ENCODE measurements at places on chromosomes 2 and 18.

DNA sequence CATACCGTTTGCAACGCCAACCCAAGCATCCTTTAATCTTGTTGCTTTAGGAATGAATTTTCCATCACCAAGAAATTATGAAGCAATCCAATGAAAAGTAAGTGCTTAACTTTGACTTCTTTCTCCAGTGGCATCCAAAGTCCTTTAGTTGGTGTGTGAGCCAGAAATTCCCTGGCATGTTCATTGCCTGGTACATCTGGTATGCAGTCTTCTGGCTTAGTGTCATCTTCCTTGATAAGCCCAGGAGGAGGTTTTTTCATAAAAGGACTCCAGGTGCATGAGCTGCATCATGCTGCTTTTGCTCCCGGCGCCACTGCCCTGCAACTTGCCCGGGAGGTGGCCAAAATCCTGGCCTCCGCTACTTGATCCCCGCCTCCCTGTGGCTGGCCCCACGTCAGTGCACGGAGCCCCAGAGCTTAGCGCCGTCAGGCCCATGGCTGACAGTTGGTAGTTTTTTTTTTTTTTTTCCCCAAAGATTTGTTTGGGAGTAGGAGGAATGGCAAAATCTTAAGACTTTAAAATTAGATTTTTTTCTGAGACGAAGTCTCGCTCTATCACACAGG is 58.7 kb downstream of the PUM2 start:
- no peak for DNase-seq

GRCh38 chr2:102544182-102544581 is 71.2 kb downstream of the SLC9A4 start:
- DNase-seq = no peak

- no peak for DNase-seq
Observed at GRCh38 chr2:155320236-155320635, 621.7 kb downstream of the KCNJ3 start.

- no peak for DNase-seq
Observed at GRCh38 chr18:75090336-75090735, 118.6 kb downstream of the PTGR3 start.

DNA sequence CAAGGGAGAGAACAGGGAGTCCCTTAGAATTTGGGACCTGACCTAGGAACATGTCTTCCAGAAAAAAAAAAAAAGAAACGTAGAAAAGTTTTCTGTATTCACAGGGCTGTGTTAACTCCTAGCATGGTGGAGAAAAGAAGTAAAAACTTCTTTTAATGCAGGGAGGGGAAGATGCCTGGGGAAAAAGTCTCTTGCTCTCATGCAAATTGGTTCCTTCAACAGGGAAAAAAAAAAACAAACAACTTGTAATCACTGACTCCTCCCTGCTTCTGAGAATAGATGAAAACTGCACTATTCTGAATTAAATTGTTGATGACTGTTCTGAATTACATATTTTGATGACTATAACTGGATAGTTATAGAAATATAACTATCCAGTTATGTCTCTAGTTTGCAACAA is 933.2 kb downstream of the TRIB2 start:
- DNase-seq = no peak

- no peak for DNase-seq
Observed at GRCh38 chr2:17839959-17840358, 23.7 kb downstream of the MSGN1 start.

- no peak for DNase-seq
Observed at GRCh38 chr18:79438898-79439627, 43.3 kb downstream of the NFATC1 start.

- no peak for DNase-seq
Observed at GRCh38 chr2:172408143-172408766, 19.1 kb upstream of the ITGA6 start.

DNA sequence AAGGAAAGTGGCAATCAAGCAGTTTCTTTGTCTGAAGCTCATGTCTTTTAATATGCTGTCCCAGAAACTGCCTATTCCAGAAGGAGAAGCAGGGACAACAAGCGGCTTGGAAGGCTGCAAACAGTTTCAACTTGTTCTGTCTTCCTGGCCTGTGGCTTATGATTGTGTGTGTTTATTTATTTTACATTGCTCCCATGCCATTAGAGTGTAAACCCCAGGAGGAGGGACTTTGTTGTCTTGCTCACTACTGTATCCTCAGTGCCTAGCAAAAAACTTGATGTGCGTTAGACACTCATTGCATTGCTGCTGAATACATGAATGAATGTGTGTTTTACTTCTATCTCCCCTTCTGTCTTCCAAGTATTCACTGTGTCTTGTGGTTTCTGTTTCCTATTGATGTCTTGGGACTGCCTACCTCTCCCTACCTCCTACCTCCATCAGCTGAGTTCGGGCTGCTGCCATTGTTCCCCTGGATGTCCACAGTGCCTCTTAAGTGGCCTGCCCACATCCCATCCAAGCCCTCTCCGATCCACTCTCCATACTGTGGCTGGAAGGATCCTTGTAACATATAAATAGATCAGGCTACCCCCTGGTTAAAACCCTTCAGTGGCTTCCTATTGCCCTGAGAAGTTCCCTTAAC is 261.4 kb downstream of the DYSF start:
- no peak for DNase-seq

DNA sequence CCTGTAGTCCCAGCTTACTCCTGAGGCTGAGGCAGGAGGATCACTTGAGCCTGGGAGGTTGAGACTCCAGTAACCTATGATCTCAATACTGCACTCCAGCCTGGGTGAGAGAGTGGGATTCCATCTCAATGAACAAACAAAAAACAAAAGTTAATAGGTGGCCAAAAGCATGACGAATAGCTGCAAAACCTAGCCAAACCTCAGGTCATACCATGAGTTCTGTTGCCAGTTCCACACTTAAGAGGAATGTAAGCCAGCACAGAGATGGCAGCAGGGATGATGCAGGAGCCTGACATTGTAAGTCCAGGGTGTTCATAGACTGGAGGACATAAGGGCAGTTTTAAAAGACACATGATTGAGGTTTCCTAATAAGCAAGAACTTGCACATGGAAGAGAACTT is 55.3 kb upstream of the RMDN2 start:
- no peak for DNase-seq

GRCh38 chr2:128552806-128553551 is 234.3 kb upstream of the HS6ST1 start:
- no peak for DNase-seq

DNA sequence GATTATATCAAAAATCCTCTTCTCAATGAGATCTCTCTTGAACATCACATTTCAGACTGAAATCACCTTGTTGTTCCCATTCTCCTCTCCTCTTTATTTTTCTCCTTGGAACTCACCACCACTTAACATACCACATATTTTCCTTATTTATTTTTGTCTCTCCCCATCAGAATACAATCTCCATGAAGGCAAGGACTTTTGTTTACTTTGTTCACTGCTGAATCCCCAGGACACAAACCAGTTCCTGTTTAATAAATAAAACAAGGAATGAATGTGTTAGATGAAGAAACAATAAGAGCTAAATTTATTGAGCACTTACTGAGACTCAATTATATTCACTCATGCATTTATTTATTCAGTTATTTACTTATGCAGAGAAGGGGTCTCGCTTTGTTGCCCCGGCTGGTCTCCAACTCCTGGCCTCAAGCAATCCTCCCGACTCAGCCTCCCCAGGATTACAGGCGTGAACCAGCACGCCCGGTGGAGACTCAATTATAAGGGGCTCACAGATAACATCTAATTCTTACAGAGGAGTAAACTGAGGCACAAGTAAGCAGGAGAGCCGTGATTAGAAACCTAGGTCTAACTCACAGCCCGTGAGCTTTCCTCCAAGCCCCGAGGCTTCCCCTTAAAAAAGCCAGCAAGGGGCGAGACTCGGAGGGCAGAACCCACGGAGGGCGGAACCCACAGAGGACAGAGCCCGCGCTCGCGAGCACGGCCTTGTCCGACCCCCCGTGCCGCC is 616 bp upstream of the TAF1B start:
- no peak for DNase-seq

- DNase-seq = no peak
Observed at GRCh38 chr2:234964631-234965461, 13.0 kb downstream of the SH3BP4 start.

DNA sequence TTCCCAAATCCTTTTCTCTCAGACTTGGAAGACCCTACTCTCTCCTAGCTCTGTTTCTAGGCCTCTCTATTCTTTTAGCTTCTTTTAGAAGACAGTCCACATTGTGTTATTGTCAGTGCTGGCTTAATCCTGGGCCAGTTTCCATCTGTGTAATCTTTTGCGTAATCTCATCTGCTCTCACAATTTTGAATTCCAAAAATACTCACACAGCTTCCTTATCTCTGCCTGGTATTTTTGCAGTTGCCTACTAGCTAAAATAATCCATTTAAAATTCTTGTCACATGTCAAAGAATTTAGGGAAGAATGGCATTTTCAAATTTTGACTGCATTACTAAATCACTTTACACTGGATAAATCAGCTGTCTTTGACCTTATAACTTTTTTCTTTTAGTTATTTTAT is 200.6 kb upstream of the MEX3C start:
- DNase-seq = no peak

- no peak for DNase-seq
Observed at GRCh38 chr2:11560806-11561205, 27.0 kb downstream of the GREB1 start.

- no peak for DNase-seq
Observed at GRCh38 chr2:29492701-29493100, 377.5 kb downstream of the CLIP4 start.

- DNase-seq = no peak
Observed at GRCh38 chr2:14647714-14648113, 15.2 kb downstream of the LRATD1 start.

DNA sequence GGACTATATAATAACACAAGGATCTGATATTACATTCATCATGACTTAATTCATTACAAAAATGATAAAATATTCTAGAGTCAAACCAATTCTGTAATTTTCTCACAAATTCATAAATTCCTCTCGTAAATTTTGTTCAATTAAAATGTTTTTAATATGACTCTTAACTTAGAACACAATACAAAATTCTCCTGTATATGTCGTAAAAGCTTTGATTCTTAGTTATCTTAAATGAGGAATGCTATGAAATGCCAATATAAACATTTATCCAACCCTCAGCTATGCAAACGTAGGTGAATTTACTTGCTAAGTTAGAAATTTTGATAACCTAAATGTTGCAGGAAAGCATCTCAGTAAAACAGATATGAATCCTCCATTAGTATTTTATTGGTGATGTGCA is 28.9 kb downstream of the ARHGAP15 start:
- DNase-seq = no peak

- DNase-seq = no peak
Observed at GRCh38 chr2:84991404-84992160, 20.6 kb downstream of the KCMF1 start.

DNA sequence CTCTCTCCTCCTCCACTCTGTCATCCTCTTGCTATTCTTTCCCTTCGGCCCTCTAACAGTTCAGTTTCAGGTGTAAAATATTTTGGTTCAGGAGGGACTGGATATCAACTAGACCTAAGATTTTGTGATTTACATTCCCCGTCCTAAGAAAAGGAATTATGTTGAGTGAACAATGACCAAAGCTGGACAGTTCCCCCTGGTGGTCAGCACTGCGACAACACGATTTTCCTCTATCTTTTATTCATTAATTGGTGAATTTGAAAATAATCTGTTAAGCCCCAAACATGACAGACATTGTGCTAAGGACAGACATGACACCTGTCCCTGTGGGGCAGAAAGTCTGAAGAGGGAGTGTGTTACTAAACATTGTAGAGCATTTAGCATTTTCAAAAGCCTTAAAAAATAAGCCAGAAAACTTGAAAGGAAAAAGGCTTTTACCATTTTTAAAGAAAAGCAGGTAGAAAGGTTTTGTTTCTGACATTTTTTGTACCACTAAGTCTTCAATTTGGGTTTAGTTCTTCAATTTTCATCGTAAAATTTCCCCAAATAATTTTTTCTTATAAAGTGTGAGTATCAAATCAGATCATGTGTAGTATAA is 28.4 kb upstream of the GTF2A1L start:
- no peak for DNase-seq

DNA sequence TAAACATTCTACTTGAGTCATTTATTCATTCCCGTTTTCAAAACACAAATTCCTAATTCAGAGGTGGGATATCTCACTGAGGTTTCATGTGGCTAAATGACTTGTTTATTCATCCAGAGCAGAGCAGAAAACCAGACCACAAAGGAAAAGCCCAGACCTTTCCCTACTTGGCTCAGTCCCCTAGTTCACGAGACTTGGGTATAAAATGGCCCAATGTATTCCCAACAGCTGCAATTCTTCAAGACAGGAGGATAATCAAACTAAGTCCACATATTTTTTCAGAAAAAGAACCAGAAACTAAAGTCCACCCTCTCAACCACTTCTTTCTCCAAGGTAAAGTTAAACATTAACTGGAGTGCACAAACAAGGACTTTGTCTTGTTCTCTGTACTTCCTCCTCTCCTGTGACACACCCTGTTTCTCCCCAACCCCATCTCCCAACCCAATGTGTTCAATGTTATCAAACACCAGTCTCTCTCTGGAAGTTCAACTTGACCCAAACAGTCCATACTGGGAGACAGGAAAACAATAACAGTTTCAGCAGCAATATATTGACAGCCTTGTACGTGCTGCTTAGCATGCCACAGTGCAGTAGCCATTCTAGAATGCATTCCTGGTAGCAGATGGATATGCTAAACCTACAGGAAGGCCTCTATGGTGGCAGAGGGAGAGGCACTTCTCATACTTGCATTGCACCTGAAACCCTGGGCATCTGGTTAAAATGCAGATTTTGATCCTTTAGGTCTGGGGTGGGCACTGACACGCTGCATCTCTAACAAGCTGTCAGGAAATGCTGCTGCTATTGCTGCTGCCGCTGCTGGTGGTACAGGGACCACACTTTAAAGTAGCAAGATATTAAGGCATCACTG is 110.7 kb downstream of the INO80D start:
- no peak for DNase-seq

DNA sequence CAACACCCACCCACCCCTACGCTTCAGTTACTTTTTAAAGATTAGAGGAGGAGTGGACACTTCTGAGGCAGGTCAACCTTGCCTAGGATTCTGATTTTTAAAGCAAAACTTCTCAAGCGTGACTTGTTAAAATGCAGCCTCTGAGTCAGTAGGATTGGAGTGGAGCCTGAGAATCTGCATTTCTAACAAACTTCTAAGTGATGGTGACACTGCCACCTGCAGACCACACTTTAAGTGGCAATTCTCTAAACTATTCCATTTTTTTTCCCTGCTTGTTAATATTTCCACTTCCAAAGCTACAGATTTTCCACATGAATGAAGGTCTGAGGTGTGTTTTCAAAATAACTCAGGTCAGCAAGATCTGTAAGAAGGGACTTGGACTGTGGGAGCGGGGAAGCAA is 171.1 kb upstream of the CCDC150 start:
- no peak for DNase-seq

- DNase-seq = no peak
Observed at GRCh38 chr2:148699830-148700229, 55.3 kb downstream of the EPC2 start.

All from activated T-cell treated with anti-CD3 and anti-CD28 coated beads for 24 hours (primary cell).